ENCODE measurements at places on chromosomes 7 and 10. TPM values are rescaled to one million over a fixed set of nuclear protein-coding genes. Genes with fewer than 3 reads are reported as not detected.

The ATOH7 gene
- total RNA-seq: 0.88 TPM

The LRRC61 gene
- not detected for total RNA-seq

The FBXO24 gene
- total RNA-seq: not detected

The TSPAN33 gene
- 11.2 TPM for total RNA-seq

The CRYGN gene
- total RNA-seq: not detected

The CTAGE6 gene
- not detected for total RNA-seq

The PRLHR gene
- not detected for total RNA-seq

The SEMA4G gene
- 0.89 TPM for total RNA-seq

The AMZ1 gene
- total RNA-seq: not detected

The LAMB4 gene
- total RNA-seq: 3.2 TPM

The SEMA3A gene
- 54.7 TPM for total RNA-seq

The AGBL3 gene
- not detected for total RNA-seq

The ZNF488 gene
- total RNA-seq: 0.53 TPM

The SPOCK2 gene
- 0.29 TPM for total RNA-seq

The BUD23 gene
- total RNA-seq: 31.9 TPM

The RFC2 gene
- total RNA-seq: 97.3 TPM

The INHBA gene
- 2.2 TPM for total RNA-seq

The TEX36 gene
- not detected for total RNA-seq

The ZYX gene
- 43.3 TPM for total RNA-seq

The CCDC3 gene
- 2.4 TPM for total RNA-seq
